ENCODE measurements at places on chromosomes 5 and 9. TPM values are rescaled to one million over a fixed set of nuclear protein-coding genes. Genes with fewer than 3 reads are reported as not detected.

GRCh38 chr5:124859027-124859426 is 112.6 kb upstream of the ZNF608 start:
- DNase-seq: no peak

Gene FLT4
- total RNA-seq: 5.8 TPM

Gene IFNB1
- not detected for total RNA-seq

- DNase-seq: no peak
Measured at GRCh38 chr5:120631611-120632010, 167.5 kb downstream of the PRR16 start.

DNA sequence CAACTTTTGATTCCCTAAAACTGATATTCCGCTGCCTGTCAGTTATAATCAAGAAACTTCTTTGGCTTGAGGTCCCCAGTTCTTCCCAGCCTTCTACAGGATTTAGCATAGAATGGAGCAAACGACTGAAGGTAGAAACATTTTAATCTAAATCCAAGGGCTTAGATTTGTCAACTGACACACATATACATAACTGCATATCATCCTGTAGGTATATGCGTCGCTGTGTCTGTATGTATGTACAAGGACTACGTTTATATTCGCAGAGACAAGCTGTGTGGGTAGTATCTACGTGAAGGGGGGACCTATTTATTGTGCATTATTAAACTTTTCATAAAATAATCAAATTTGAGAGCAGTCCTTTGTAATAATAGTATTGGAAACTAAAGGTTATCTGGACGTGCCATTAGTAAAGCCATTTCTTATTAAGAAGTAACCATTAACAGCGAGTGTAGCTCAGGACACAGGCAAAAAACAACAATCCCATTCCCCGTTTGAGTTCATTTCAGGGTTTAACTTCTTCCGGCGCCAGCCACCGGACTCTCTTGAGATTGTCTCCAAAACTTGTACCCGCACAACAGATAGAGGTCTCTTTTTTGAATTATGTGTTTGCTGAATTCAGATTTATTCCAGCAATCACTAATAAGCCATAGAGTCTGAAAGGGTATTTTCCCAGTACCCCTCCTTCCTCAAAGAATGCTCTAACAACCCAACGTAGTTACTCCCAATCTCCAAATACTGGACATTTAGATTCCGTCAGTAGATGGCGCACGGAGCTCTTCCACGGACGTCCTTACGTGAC is 2.1 kb upstream of the MLLT3 start:
- no peak for DNase-seq

DNA sequence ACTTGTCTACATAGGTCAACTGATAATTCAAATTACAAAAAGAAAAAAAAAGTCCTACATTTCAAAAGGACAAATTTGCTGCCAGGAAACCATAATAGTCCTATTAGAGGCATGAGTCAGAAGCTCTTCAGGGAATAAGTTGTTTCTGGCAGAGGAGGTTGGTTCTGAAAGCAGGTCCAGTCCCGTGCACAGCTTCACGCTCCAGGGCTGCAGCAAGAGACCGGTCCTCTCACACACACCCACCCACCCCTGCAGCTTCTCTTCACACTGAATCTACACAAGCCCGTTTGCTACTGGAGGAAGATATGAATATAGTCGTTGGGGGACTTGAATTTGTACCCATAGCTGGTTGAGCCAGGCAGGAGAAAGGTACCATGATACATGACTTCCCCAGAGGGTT is 36.9 kb upstream of the SLC1A3 start:
- DNase-seq: no peak

DNA sequence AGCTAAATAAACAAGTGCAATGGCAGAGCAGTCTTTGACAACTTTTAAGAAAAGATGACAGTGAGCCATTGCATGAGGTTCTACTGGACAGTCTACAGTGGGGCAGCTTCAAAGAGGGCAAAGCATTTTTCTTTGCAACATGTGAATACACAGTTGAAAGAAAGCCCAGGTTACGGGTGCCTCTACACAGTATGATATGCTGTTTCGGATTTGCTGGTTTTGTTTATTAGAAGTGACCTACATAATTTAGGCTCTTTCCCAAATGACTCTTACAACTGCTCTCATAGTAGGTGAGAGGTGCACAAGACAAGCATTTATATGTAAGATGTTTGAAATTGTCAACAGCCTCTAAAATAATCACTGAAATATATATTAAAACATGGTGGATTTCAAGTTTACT is 62.4 kb downstream of the MEF2C start:
- DNase-seq: no peak

All from cardiac septum (tissue), 1 donor.